ENCODE measurements at places on chromosomes 1 and 21.

DNA sequence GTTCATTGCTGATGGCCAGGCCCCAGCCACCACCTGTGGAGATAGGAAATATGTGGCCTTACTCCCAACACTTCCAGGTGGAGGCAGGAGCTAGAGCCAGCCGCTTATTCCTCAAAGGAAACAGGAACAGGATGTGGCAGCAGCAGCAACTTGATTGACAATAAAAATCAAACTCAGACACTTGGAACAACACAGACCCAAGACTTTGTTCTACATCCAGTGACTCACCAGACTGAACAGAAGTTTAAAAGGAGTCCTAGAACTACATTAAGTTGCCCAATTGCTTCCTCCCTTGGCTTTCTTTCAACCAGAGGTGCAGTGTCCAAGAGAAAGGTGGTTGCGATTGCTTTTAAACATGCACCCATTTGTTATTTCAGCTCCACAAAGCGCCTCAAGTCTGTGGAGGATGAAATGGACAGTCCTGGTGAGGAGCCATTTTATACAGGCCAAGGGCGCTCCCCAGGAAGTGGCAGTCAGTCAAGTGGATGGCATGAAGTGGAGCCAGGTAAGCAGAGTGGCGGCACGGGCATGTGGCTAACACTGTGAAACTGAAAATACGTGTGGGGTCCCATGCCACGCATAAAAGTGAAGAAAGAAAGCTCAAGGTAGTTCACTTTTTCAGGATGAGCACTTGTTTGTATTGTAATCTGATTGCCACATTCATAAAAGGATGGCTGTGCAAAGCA lies 276.6 kb downstream of the NFIA start:
- no peak for DNase-seq

DNA sequence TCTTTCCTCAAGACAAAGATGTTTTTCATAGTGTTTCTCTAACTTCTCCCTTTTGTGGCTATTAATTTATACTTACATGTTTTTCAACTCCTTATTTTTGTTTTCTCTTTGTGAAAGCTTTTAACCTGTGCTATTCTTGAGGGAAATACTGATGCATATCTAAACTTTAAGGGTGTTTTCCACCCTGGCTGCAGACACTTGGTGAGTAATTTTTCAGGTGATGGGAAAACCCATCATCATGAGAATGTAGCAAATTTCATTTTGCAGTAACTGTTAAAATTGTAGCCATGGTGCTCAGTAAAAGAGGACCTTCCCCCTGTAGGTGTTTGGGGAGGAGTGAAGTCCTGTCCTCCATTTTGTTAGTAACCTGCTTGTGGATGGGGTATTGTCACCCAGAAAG lies 124.2 kb downstream of the LIPI start:
- DNase-seq = no peak

GRCh38 chr21:46060596-46061061 lies 37.3 kb upstream of the COL6A2 start:
- DNase-seq = peak; percentile 3

DNA sequence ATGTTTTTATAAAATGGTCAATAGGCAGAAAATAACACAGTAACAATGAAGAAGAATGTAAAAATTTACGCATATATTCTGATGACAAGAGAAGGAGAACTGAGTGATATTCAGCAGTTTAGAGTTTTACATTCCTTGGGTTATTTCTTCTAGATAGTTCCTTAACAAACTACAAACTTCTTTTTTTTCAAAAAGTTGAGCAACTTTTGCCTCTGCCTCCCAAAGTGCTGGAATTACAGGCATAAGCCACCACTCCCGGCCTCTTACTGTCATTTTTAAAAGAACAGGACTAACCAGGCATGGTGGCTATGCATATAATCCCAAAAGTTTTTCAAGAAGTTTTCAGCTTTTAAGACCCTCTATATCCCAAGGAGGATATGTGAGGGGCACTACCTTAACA lies 32.9 kb downstream of the ARNT start:
- no peak for DNase-seq

- no peak for DNase-seq
Measured at GRCh38 chr1:87508247-87508787, 179.6 kb downstream of the LMO4 start.

DNA sequence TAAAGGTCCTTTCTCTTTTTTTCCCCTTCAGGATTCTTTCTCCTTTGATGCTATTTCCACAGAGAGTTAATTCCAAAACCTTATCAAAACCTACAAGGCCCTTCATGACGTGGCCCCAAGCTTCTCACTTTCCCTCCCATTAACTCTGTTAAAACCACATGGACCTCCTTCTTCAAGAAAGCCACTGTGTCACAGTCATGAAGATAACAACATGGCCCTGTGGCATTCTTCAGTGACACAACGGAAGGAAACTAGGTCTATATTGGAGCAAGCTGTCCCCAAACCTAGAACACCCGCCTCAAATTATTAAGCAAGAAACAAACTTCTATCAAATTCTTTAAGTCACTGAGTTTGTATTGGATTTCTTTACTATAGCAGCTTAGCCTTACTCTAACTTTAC lies 611.1 kb downstream of the NUF2 start:
- no peak for DNase-seq

GRCh38 chr21:29271927-29272333 lies 26.8 kb upstream of the BACH1 start:
- DNase-seq = no peak

DNA sequence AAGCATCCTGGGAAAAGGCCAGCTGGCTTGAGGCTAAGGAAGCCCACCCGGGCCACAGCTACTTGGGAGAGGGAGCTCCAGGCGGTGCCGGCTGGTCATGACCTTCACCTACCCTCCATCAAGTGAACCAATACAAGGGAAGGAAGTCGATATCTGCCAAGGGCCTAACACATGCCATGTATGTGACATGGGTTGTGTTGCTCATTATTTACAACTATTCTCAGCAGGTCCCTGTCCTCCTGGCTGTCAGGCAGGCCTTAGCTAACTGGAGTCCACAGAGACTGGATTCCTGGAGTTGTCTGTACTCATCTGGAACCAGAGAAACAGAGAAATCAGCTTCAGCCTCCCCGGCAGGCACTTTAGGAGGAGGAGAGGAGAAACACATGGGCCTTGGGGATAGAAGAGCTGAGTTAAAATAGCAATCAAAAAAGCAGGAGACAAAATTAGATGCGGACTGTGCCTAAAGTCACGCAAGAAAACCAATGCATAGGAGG lies 15.7 kb downstream of the TCEA3 start:
- no peak for DNase-seq

GRCh38 chr1:35377555-35377954 lies 109.0 kb downstream of the ZMYM4 start:
- DNase-seq = no peak

GRCh38 chr1:180793451-180793850 lies 119.2 kb upstream of the KIAA1614 start:
- no peak for DNase-seq

DNA sequence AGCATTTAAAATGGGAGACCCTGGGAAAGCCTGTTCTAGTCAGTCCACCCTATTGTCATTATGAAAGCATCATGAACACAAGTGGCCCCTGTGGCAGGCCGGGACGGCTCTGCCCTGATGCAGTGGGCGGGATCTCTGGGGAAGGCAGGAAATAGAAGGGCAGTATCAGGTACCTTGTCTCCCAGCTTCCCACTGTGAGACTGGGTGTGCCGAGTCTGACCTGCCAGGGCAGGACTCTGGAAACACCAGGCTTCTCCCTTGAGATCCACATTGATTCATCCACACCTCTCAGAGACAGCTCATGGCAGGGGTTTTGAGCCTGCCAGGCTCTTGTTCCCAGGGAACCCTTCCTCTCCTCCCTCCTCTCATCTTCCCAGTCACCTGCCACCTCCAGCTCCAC lies 24.5 kb upstream of the GNPAT start:
- no peak for DNase-seq

GRCh38 chr1:38860454-38860795 lies 853 bp upstream of the RRAGC start:
- peak; percentile 37 for DNase-seq

- DNase-seq = no peak
Measured at GRCh38 chr21:34609244-34609932, 5.5 kb downstream of the RCAN1 start.

Data from pons (tissue), 1 donor.